NCI-H510A (cell line): ENCODE measurements at places on chromosomes 2 and 18.

GRCh38 chr2:216775043-216775453 is 79.7 kb upstream of the IGFBP5 start:
- DNase-seq, result peak; percentile 50

- DNase-seq, result no peak
These were observed 77.1 kb upstream of the SEC11C start for GRCh38 chr18:59062643-59063006.

- DNase-seq, result no peak
These were observed 1.0 kb downstream of the VIT start for GRCh38 chr2:36697424-36698066.

DNA sequence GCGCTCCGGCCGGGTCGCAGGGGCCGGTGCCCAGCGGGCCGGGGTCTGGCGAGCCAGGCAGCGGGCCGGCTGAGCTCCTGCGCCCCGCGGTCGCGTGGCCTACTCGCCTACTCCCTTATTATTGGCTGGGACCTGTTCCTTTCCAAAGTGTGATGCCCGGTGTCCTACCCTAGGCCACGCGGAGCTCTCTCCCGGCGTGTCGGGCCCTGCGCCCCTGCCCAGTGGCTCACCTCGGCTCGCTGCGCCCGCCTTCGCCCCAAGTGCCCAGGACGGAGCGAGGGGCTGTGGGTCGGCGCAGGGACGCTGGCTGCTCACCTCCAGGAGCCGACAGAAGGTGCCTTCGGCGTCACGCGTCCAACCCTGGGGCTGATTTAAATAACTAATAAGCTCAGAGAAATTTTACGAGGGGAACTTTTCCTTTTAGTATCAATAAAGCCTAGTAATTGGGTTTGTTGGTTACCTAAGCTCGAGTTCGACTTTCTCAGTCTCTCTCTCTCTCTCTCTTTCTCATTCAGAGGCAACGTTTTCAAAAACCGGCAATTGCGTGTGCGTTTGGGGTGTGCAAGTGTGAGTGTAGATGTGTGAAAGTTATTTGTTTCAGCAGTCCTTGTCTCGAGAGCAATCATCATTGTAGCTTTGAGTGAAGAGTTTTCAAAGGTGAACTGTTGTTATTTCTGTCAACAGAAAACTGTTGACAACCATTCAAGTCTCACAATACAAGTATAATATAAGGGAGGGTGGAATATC is 7.0 kb upstream of the SATB2 start:
- DNase-seq, result no peak

- no peak for DNase-seq
These were observed 181.6 kb downstream of the AFF3 start for GRCh38 chr2:99960790-99961189.

GRCh38 chr18:11752116-11752911 is 63.2 kb downstream of the GNAL start:
- DNase-seq, result peak; percentile 12

DNA sequence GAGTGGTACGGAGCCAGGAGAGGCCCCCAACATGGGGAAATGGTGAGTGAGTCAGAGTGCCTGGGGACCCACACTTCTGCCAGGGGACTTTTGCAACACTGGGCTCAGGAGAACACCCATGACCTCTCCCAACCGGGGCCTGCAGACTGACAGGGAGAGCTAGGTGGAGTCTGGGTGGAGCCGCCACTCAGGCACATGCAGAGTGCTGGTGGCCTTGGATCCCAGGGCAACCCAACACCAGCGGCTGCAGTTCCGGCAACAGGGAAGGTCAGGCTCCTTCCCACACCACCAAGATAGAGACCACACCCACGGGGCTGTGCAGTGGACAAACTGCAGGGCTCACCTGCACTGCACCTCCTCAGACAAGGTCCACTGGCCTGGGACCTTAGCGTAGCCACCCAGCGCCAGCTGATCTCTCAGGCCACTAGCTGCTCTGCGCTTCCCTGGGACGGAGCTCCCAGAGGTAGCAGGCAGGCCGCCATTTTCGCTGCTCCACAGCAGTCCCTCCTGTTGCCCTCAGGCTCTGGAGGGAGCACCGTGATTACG is 99.0 kb downstream of the EFEMP1 start:
- no peak for DNase-seq

DNA sequence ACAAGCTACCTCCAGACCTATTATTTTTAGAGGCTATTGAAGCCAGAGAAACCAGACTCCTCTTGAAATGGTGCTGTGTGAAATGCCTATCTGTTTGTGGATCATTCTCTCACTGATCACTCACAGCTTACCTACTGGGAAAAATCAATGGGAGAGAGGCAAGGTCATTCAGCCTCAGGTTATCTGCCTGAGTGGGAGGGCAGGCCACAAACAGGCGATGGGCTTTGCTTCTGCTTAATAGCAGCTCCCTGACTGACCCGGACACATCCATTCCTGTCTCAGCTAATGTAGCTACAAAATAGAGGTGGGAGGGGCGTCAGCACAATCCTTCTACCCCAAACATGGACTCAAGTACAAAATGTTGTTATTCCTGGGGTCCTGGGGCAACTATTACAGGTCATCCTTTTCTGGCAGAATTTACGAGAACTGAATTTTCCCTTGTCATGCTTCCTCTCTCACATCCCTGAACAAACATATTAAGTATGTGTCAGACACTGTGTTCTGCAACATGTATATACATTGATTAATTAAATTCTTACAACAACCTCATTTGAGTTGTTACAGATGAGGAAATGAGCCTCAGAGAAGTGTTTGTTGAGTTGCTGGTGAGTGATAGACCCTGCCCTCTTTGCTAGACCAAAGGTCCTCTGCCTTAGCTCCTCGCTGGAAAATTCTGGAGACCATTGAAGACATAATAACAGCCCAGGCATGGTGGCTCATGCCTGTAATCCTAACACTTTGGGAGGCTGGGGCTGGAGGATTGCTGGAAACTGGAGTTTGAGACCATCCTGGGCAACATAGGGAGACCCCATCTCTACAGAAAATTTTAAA is 60.5 kb downstream of the CDK15 start:
- DNase-seq, result no peak

DNA sequence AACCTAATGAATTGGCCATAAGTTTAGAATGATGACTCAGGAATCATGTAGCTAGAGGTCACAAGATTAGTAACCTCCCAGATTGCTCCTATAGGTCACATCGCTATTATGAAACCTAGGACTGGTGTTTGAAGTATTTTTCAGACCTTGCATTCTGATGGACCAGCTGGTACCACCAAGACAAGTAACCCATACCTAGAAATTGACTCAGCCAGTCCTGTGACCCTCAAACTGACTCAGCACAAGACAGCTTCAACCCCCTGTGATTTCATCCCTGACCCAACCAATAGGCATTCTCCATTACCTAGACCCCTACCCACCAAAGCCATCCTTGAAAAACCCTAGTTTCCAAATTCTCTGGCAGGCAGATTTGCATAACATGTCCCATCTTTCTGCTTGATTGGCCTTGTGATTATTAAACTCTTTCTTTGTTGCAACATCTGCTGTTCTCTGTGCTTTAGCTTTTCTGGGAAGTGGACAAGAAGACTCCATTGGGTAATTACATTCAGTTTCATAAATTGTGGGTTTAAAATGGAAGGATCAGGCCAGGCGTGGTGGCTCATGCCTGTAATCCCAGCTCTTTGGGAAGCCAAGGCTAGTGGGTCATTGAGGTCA is 254.9 kb downstream of the IRS1 start:
- DNase-seq, result no peak

DNA sequence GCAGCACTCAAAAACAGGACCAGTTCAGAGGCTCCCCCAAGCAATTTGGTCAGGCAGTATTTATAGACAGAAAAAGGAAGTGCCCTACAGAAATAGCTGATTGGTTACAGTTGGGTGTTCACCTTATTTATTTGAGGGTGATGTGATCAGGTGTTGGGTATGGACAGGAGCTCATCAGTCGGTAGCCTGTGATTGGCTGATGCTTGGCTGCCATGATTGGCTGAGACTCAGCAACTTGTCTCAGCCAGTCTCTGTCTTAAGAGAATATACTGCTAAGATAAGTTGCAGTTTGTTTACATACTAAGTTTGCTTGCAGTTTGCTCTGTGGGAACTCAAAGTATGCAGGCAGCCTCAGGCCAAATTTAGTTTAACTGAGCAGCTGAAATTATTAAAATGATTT is 9.4 kb downstream of the ABCG8 start:
- DNase-seq, result no peak

GRCh38 chr2:201654616-201655384 is 11.5 kb upstream of the TMEM237 start:
- DNase-seq, result no peak

DNA sequence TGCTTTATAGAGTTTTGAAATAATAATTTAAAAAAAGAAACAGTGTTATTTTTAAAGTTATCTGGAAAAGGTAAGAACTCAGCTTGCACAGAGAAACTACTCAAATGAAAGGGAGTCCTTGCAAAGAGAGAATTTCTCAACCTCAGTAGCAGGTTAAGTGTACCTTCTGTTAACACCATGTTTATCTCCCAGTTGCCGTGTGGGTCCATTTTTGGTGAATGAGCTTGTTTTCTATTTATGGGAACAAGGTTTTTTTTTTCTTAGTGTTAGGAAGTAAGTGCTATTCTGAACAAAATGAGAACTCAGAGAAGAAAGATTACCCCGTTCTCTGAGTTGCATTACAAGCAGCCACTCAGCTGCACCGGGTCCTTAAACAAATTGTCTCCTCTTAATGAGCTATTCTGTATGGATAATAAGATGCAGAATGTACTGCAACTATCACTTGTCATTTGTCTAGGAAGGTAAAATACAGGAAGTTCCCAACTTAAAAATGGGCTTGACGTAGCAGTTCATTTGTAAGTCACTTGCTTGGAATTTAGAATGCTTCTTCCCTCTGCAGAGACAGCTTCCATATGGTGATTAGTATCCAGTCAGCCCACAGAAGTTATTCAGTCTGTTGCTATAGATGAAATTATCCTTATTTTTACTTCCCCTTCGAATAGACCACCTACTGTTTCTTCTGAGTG is 74.9 kb downstream of the LTBP1 start:
- DNase-seq, result no peak

DNA sequence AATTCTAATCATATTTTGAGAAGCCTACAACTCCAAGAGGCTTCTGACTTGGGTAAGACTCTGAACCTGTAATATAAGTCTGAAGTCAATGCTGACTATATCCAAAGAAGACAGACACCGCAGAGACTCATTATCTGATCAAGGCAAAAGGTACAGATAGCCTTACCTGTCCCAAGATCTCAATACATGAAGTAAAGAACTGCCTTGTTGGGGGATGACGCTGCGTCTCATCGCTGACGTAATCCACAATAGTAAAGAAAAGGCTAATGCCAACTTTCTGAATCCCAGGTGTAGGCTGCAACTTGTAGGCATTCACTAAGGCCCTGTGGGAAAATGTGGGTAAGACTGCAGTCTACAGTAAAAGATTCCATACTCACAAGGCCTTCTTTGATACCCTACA is 62.1 kb downstream of the SIGLEC15 start:
- DNase-seq, result no peak

DNA sequence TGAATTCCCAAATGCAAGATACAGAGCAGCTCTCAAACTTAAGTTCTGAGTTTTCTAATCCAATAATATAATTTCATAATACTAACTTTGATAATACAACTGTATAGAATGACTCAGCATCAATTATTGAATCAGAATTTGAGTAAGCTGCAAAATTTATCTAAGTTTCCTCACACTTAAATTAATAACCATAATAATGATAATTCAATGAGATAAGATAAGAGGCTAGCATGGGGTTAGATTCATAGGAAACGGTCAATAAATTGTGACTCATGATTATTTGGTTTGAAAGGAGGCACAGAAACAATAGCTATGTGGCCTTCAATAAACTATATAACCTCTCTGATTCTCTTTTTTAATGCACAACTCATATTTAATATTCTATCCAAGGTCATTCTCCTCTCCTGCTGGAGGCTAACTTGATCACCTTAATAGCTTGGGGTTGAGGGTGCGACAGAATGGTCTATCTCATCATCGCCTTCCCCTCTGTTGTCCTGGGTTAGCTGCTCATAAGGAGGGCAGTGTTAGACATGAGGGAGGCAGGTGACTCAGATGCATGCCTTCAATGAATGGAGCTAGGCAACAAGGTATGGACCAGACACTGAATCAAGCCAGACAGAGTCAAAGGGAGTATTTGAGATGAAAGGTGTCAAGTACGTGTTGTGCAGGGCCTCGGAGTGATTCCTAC is 36.2 kb upstream of the BMP10 start:
- no peak for DNase-seq

GRCh38 chr18:2087877-2088673 is 483.2 kb downstream of the METTL4 start:
- no peak for DNase-seq

DNA sequence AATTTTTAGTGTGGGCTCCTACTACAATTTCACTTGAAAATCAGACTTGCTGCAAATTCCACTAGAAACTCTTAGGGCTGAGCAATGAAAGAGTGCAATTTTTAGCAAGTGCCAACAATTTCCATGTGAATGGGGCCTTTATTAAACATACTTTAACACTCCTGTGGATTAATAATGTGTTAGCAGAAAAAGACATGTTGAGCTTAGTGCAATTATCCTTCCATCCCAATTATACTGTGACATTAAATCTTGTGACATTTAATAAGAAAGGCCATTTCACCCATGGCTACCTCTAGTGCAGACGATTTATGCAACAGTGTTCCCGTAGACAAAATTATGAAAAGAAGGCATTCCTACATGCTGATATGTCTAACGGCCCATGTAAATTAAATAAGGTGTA is 639.7 kb downstream of the STK39 start:
- no peak for DNase-seq

GRCh38 chr18:10481831-10482230 is 27.4 kb downstream of the APCDD1 start:
- DNase-seq, result no peak

GRCh38 chr2:62705859-62706720 is 577 bp downstream of the EHBP1 start:
- DNase-seq, result no peak

DNA sequence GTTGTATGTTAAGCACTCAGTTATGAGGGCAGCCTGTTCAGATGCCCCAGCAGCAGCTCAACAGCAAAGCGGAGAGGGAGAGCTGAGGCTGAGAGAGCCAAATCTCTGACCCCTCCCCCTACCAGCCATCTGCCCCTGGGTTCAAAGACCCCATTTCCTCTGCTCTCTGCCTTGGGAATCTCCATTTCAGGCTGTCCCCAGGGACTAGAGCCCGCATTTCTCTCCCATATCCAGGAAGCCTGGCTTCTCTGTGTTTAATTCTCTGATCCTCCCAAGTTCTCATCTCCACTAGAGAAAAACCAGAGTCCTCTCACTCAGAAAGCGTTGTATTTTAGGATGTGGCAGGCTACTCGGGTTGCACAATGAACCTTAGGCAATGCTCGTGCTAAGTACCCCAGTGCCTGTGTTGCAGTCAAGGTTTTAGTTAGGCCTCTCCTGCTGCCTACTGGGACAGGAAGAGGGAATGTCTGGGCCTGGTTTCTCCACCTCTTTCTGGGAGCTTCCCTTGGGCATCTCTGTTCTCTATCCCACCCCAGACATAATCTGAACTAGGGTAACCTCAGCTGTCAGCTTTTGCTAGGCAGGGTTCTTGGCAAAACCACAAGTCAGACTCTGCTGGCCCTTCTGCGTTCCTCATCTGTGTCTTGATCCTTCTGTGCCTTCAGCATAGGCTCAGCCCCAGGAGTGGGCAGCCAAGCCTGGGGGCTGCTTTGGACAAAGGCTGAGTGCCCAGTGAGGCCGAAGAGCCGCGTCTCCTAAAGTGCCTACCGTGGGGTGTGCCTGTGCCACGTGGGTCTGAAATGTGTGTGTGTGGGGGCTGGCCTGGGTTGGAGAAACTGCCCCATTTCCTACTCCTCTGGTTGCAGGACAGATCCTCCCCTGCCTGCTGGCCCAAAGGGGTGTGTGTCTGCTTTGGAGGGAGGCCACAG is 96.8 kb downstream of the STPG4 start:
- no peak for DNase-seq
